ENCODE measurements at places on chromosomes 5 and 9. TPM values are rescaled to one million over a fixed set of nuclear protein-coding genes. Genes with fewer than 3 reads are reported as not detected.

Gene BBLN
- 276 TPM for total RNA-seq

Gene UBE2QL1
- total RNA-seq = 0.83 TPM

Gene BNC2
- total RNA-seq = 17.7 TPM

Gene CSF1R
- total RNA-seq = not detected

Gene PPP2R2B
- 21.3 TPM for total RNA-seq

Gene SLCO6A1
- total RNA-seq = not detected

Gene SPATA9
- not detected for total RNA-seq

Gene PCDHB2
- 28.6 TPM for total RNA-seq
